ENCODE measurements at places on chromosomes 4 and X. TPM values are rescaled to one million over a fixed set of nuclear protein-coding genes. Genes with fewer than 3 reads are reported as not detected.
A peak's percentile ranks its signal among the peaks of the same experiment; 100 is the strongest.

DNA sequence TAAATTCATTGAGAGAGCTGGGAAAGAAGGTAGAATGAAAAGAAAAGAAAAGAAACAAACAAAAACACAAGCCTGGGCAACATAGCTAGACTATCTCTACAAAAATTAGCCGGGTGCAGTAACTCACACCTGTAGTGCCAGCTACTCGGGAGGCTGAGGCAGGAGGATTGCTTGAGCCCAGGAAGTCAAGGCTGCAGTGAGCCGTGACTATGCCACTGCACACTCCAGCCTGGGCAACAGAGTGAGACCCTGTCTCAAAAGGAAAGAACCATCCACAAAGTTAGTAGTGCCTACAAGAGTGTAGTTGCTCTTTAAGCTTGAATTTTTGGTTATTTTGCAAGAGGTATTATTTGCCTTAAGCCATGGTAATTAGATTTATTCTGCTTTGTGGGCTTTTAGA lies 157.7 kb downstream of the CBR4 start:
- no peak for DNase-seq

DNA sequence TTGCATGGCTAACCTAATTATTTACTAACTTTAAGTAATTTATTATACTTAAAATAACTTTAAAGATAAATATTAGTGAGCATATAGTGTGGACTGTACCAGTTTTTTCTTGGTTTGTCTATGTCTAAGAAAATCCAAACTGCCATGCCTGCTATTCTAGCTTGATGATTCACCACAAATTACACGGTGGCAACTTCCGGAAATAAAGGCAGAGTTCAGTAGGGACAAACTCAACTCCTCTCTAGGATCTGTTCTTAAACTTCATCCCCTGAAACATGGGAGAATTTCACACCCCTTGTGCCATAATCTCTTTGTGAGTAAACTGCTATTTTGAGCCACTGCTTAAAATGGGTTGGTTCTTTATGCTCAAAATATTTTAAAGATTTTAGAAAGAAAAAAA lies 213.6 kb upstream of the NRK start:
- no peak for DNase-seq

GRCh38 chrX:68440940-68441339 lies 7.6 kb upstream of the OPHN1 start:
- peak; percentile 75 for DNase-seq

DNA sequence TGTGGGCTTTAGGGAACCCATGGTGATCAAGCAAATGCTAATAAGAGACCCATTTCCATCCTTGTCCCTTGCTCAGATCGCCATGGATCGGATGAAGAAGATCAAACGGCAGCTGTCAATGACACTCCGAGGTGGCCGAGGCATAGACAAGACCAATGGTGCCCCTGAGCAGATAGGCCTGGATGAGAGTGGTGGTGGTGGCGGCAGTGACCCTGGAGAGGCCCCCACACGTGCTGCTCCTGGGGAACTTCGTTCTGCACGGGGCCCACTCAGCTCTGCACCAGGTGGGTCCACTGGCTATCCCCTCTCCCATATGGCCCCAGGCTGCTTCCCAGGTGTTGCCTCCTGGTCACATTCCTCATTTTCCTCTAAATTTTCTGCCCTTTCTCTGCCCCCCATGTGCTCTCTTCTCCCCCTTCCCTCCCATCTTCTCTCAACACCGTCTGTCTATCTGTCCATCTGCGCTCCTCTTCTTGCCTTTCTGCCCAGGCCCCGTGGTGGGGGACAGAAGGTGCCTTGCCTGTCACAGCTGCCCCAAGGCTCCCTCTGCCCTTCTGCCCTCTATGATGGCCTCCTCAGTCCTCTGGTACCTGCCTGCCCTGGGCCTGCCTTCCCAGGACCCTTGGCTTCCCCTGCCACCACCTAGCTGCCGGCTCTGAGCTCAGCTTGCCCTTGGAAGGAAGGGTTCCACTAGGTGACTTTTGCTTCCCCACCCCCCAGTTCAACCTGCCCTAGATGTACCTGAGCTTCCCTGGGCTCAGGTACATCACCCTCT lies 5.2 kb downstream of the CDK16 start:
- no peak for DNase-seq

- no peak for DNase-seq
Measured at GRCh38 chrX:21255032-21255618, 119.1 kb upstream of the CNKSR2 start.

GRCh38 chrX:152895724-152896420 lies 2.0 kb upstream of the ZNF185 start:
- DNase-seq = peak; percentile 31

DNA sequence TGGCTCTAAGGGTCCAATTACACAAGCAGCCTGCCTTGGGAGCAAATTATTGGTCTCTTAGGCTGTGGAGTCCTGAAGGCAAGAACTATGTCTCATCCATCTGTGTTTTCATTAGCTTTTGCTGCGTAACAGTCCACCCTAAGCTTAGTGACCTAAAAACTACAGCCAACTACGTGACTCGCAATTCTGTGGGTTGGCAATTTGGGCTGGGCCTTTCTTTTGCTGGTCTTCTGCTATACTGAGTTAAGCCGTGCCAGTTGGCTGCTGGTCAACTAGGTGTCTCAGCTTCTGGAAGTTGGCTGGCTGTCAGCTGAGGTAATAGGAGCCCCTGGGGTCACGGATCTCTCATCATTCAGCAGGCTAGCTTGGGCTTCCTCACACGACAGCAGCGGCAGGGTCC lies 205.6 kb upstream of the S100G start:
- no peak for DNase-seq

DNA sequence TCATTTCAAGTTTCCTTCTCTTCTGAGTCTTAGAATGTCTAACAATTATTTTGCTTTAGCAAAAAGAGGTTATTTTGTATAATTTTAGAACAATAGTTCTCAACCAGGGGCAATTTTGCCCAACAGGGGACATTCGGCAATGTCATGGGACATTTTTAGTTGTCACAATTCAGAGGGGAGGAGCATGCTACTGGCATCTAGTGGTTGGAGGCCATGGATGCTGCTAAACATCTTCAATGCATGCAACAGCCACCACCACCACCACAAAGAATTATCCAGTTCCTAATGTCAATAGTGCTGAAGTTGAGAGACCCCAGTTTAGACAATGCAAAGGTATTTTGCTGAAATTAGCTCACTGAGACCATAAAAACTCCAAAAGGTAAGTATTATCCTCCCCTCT lies 122.5 kb downstream of the ARHGAP6 start:
- no peak for DNase-seq

GRCh38 chr4:94395562-94395961 lies 52.9 kb upstream of the HPGDS start:
- DNase-seq = no peak

GRCh38 chrX:42023122-42023521 lies 99.8 kb upstream of the CASK start:
- no peak for DNase-seq

GRCh38 chrX:125205918-125206665 lies 113.6 kb upstream of the TEX13C start:
- no peak for DNase-seq

DNA sequence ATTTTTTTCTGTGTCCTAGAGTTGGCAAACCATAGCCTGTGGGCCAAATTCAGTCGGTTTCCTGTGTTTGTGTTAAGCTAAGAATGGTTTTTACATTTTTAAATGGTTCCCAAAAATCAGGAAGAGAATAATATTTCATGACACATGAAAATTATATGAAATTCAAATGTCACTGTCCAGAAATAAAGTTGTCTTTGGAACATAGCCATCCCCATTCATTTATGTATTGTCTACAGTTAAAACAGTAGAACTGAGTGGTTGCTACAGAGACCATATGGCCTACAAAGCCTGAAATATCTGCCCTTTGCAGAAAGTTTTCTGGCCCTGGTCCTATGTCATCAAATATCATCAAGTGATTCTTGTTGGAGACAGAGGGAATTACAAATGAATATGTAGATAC lies 15.5 kb downstream of the FRMPD4 start:
- DNase-seq = no peak

DNA sequence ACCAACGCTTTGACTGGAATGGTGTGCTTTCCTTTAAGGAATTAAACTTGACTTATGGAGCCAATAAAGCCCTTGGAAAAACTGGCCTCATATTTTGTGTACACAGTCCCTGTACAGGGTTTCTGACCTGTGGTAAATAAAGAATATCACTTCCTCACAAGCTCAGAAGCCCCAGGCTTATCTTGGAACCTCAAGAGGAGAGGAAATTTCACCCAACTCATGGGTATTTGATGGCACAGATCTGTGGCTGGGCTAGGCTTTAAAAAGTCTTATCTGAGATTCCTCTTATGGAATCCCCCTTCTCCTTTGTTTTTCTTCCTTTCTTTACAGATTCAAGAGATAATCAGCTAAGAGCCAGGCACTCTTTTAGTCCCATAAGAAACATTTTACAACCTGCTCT lies 89.3 kb upstream of the USP38 start:
- DNase-seq = no peak

GRCh38 chrX:115602308-115602707 lies 41.3 kb downstream of the PLS3 start:
- DNase-seq = no peak

DNA sequence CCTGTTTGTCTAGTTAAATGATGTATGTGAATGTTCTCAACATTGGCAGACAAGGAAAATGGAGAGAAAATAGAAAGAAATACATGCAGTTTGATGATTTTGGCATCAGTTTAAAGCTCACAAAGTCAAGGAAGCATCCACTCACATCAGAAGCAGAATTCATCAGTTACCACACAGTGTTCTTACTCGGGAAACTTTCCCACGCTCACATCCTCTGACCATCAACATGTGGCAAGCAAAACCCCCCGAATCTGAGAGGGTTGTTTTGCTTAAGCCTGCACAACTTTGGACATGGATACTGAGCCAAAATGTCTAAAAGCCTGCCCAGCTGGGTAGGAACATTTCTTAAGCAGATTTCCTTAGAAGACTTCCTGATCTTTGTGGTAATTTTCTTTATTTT lies 407.6 kb downstream of the ANKRD50 start:
- DNase-seq = no peak

GRCh38 chr4:143431526-143432257 lies 81.8 kb upstream of the SMARCA5 start:
- no peak for DNase-seq

GRCh38 chr4:54384563-54384962 lies 155.5 kb downstream of the PDGFRA start:
- DNase-seq = peak; percentile 54

- DNase-seq = no peak
Measured at GRCh38 chrX:34624416-34624815, 32.7 kb downstream of the TMEM47 start.

- DNase-seq = no peak
Measured at GRCh38 chrX:102708900-102709299, 3.3 kb upstream of the GPRASP2 start.

DNA sequence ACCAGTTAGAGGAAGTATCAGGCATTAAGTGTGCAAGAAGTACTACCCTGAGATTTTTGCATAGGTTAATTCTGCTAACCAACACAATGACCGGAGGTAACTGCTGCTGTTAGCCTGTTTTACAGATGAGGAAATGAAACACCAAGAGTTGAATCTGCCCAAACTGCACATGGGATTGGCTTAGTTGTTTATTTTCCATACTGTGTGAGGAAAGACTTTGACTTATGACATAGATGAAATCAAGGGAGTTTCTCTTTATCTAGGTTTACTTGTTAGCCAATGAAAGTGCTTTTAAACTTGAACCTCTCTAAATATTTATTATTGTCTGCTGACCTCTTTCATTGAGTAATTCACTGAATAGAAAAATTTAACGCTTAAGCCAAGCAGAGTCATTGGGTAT lies 10.3 kb downstream of the GUCY1B1 start:
- DNase-seq = no peak

GRCh38 chrX:149903889-149904748 lies 23.1 kb downstream of the MAGEA8 start:
- DNase-seq = no peak

DNA sequence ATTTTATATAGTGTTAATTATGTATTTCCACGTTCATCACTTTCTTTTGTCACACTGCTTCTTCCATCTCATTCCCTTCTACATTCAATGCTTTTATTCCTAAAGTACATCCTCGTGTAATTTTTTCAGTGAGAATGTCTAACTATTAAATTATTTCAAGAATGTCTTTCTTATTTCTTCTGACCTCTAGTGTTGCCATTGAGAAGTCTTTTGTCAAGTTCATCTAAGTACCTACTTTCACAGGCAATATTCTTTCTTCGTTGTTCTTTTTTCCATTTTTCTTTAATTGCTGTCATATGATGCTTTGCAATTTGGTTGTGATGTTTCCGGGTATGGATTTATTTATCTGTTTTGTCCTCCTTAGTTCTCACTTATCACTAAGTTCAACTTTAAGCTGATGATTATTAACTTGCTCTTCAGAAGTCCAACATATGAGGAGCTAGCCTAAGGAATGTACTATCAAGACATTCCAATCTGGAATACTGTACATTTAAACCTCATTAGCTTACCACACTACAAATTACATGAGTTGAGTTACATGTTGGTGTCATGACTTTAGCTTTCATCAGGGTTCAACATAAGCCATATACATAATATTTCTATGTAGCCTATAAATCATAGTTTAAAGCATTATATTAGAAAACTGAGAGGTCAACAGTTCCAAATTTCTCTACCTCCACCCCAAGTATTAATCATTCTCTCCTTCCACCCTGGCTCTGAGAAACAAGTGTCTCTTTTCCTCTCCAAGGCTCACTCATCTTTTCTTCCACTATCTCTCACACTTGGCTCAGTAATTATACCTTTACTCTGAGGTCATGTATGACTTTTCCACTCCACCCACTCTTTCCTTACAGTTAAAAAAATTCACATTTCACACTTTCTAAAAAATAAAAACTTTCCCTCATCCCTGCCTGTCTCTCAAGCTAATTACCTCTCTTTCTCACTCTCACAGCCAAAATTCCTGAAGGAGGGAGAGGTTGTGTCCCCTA lies 81.5 kb downstream of the COX18 start:
- no peak for DNase-seq

DNA sequence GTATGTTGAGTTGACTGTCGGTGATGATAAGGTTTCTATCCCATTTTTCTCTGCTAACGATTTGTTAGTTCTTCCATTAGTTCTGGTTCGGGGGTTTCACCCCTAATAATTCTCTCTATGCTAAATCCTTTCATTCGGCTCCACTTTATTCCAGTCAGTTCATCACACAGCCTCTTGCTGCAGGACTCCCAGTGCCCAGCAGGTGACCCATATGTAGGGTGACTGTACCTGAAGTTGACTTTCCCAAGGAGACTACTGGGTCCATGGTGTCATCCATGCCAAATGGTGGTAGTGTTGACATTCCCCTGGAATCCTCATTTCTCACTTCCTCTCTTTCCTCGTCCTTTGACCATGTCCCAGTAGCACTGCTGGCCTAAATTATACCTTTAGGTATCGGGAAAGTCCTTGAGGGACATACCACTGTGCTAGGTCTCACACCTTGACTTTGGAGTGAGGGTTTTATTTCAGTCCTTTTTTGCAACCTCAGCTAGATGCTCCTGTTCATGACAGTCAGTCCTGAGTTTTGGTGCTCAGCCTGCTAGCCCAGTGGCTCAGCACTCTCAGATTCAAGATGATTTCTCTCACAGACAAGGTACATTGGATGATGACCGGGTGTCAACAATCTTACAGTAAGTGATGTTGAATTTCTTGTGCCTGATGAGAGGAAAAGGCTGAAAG lies 105.1 kb upstream of the ARHGAP24 start:
- no peak for DNase-seq

GRCh38 chrX:30762755-30763154 lies 109.5 kb downstream of the GK start:
- no peak for DNase-seq

The POU4F2 gene
- not detected for total RNA-seq

The SOWAHB gene
- not detected for total RNA-seq

The CLDN2 gene
- total RNA-seq = not detected

The GAGE12F gene
- total RNA-seq = not detected

The HELT gene
- not detected for total RNA-seq
